ENCODE measurements at places on chromosomes 11 and 22.

GRCh38 chr11:68854273-68854958, 12.7 kb upstream of the CPT1A start:
- no peak for DNase-seq

DNA sequence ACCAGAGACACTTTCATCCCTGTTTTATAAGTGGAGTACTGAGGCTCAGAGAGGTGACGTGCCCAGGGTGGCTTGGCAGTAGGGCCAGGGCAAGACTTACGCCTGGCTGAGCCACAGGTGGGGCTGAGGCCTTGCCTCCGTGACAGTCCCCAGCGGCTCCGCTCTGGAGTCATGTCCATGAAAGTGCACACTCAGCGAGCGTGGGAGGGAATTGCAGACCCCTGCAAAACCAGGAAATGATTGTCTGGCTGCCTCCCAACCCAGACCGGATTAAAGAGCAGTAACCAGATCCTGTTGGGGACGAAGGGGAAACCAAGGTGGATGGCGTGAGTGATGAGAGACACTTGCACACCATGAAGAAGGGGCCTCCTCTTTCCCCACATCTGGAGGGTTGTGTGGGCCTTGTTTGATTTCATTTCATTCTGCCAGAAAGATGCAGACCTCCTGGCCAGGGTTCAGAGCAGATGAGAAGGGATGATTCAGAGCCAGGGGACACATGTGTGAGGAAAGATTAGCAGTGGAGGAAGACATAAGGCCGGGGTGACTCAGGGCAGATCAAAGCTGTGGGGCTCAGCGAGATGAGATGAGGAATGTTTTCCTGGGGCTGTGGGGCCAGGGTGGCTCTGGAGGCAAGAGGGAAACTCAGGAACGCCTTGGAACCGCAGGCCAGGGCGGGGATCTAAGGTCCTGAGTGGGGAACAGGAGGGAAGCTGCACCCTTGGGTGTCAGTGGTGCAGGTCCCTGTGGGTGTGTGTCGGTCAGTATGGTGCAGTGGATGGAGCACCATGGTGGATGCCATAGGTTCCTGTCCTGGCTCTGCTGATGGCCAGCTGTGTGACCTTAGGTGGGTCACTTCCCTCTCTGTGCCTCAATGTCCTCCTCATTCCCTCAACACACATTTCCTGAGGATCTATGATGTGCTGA, 29.9 kb upstream of the LRRC32 start:
- DNase-seq = no peak

DNA sequence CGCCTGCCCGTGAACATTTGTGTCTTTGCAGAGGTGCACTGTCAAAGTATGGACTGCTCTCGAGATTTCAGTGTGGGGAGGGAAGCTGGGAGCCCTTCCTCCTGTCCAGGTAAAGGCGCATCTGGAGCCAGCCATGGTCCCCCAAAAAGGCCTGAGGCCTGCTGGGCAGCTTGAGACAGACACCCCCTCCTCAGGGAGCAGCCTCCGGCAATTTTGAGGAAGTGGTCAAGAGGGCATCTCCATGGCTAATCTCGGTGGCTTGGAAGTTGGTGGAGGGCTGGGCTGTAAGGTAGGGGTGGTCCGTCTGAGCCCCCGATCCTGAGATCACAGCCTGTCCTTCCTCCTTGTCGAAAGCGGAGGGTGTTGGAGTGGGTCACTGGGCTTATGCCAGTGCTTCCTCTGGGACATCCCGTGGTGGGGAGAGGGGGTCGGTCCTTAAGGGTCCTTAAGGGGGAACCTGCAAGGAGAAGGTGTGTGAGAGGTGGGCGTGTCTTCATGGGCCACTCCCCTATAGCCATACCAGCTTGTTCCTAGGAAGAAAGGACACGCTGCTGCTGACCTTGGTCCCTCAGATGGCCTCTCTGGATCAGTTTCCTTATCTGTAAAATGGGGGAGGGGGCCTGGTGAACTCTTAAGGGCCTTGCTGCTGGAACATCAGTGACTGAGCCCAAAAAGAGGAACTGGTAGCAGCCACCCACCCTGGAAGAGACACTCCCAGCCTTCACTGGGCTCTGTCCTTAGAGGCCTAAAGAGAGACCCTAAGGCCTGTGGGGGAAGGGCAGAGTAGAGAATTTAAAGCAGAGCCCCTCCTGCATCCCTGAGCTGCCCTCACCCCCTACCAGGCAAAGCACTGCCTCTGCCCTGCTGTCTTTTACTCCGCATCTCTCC, 2.6 kb downstream of the KCNC1 start:
- no peak for DNase-seq

GRCh38 chr11:110097459-110098012, 4.3 kb downstream of the ZC3H12C start:
- no peak for DNase-seq

DNA sequence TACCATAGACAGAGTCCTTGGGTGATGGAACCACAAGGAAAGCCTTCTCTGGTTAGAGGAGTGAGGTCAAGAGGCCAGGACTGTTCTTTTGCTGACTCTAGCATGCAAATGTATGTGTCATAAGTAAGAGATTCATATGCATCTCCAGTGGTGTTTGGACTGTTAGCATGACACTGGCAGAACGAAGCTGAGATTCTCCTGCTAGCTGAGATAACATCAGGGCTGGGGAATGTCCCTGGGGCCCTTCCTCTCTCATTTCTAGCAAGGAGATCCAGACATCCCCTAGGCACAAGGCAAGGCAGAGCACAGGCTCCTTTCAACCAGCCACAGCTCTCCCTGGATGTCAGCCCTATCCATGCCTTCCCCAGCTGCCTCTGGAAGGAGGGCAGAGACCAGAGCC, 711.3 kb downstream of the OPCML start:
- no peak for DNase-seq

DNA sequence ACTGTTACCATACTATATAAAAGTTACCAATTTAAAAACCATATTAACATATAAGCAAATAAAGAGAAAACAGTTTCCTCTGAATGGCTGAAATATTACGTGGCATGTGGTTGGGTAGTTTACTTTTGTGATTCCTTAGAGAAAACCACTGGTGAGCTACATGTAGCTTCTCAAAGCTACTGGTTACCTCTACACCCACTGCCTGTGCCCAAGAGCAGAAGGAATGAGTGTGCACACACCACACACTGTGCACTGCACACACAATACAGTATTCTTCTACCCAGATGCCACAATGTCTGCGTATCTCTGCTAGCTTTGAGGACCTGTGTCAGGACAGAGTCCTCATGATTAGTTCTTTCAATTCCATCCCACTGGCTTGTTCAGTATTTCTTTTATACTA, 25.5 kb upstream of the YPEL1 start:
- no peak for DNase-seq

- no peak for DNase-seq
These were observed 15.1 kb downstream of the NPTXR start for GRCh38 chr22:38828616-38829205.

GRCh38 chr11:123272565-123272964, 77.5 kb upstream of the CLMP start:
- DNase-seq = no peak

GRCh38 chr11:80129396-80129795, 688.6 kb upstream of the TENM4 start:
- no peak for DNase-seq

DNA sequence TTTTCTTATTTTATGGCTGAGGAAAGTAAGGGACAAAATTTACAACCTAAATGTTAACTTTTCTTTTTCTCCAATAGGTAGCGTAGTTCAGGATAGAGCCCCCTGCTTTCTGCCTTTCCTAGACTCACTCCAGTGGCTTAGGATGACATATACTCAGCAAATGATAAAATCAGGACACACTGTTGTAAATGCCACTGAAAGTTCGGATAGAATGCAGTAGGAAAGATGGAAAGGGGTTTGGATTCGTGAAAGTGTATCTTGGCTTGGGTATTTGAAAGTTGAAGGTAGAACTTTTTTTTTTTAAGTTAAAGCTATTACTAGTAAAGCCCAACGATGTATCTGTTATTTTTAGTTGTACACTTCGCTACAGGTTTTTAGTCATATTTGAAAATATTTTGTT, 2.2 kb downstream of the DYNC2H1 start:
- no peak for DNase-seq

DNA sequence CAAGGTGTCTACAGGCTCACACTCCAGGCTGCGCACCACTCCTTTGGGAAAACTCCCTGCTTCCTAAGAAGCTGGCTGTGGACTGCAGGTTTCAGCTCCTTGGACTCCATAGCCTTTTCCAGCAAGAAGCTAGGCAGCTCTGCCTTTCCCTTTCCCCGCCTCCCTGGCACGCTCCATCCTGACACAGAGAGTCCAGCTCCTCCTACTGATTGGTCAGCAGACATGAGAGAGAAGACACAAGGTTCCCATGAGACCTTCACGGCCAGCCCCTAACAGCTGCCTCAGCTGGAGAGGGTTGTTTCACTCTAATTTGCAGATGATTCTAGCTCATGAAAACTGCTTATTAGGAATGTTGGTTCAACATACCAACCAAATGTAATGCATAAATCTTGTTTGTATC, 27.6 kb downstream of the TENM4 start:
- DNase-seq = no peak

GRCh38 chr11:11975201-11976092, 33.0 kb downstream of the DKK3 start:
- DNase-seq = no peak

- DNase-seq = no peak
These were observed 58.0 kb upstream of the CHST1 start for GRCh38 chr11:45723397-45723796.

DNA sequence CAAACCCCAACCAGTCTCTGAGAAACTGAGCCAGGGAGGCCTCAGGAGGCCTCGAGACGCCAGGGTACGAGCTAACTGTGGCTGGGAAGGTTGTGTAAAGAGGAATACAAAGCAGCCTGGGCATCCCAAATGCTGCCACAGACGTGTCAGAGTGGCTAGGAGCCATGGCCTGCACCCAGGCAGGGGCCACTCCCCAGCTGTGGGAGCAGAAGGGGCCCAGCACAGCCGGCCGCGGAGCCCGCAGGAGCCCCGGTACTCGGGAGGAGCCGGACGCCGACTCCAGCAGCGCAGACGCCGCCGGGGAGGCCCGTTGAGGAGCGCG, 349.8 kb upstream of the B3GAT1 start:
- DNase-seq = no peak

- DNase-seq = no peak
These were observed 29.1 kb upstream of the COMT start for GRCh38 chr22:19912271-19912999.

DNA sequence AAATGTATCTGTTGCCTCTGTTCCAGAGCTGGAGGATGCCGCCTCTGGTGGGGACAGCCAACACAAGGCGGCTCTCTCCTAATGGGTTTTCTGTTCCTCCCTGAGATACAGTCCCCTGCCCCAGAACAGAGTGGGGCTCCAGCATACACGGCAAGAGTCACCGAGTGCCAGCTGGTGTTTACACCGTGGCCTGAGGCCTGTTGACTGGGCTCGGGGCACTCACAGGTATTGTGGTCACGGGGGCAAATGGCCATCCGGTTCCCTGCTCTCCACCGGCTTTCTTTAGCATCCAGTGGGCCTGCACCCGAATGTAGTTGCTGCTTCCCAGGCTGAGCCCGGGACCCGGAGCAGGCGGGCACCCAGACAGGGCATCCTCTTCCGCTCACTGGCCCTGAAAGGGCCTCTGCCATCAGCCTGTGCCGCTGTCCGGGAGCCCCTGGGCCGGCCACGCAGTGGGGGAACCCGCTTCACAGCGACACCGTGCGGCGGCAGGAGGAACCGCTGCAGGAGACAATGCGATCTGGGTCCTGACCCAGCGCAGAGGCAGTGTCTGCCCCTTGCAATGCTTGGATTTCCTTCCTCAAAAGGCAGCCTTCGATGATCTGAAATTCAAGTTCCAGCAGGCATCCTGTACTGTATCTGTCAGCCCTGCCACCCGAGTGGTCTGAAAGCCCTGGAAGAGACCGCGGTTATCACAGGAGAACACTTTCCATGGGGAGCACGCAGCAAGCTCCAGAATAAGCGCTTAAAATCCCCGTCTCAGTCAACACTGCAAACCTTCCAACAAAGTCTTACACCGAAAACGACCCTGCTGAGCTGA, 859 bp upstream of the KRTAP5-5 start:
- DNase-seq = no peak

DNA sequence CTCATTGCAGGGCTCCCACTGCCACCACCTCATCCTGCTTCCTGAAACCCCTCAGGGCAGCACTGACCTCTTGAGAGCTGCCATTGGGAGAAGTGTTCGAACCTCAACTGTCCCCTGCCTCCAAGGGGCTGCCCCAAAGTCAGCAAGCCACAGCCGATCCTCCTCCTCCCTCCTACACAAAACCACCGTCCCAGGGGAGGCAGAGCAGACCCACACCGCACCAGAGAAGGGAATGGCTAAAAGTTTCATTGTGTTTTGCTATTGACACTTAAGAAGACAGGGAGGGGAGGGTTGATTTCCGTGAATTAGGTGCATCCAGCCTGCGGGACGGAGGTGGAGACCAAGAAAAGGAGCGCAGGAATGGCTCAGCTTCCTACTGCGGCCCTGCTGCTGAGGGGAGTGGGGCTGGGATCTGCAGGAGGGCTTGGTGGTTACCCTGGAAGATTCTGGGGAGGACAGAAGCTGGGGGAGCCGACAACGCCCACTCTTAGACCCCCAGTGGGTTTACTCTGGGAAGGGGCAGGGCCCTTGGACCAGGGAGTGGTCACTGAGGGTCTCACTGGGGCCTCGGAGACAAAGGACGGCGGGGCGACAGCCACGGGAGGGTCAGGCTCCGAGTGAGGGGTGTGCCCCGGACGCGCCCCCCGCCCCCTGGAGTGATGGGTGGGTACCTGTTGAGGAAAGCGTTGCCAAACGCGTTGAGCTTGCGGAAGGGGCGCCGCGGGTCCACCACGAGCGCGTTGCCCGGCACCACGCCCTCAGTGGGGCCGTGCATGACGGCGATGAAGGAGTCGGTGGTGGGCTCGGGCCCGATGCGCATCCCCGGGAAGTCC, 815 bp downstream of the EHD1 start:
- DNase-seq = no peak

GRCh38 chr11:111598559-111598958, 3.7 kb upstream of the SIK2 start:
- no peak for DNase-seq

GRCh38 chr11:2530855-2531200, 86.0 kb downstream of the KCNQ1 start:
- no peak for DNase-seq

GRCh38 chr11:70606248-70606950, 208.1 kb downstream of the CTTN start:
- DNase-seq = no peak

GRCh38 chr11:97754976-97755375, 1265.8 kb upstream of the CNTN5 start:
- no peak for DNase-seq

DNA sequence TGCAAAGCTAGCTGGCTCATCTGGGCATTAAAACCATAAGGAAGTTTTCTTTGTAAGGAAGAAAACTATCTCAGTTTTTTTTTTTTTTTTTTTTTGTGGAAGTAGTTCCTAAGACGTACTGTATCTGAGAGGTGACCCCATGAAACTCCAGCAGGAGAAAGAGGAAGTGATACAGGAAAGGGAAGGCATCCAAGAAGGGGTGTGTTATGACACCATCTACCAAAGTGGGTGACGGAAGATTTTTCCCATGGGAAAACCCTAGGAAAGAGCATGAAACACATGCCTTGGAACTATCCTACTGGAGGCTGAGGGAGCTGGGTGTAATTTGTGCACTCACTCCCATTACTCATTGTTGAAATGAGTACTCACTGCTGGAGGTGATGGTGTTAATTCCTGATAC, 63.8 kb upstream of the ARHGAP20 start:
- DNase-seq = no peak

- no peak for DNase-seq
These were observed 19.6 kb downstream of the RPL3 start for GRCh38 chr22:39299829-39300178.

All from NCI-H1436 treated with DMSO at 0.1 percent for 48 hours (cell line).